ENCODE measurements at places on chromosomes 3 and 15.

- DNase-seq: peak; percentile 12
Measured at GRCh38 chr3:71753701-71754609, at the start of gene GPR27. TSS of gene GPR27 (plus strand) at chr3:71753855. CDS start at chr3:71754050, 195 bp downstream.

- no peak for DNase-seq
Measured at GRCh38 chr3:185716436-185717108, 108.3 kb downstream of the IGF2BP2 start.

- DNase-seq: no peak
Measured at GRCh38 chr15:42101861-42102260, 7.5 kb upstream of the PLA2G4D start.

DNA sequence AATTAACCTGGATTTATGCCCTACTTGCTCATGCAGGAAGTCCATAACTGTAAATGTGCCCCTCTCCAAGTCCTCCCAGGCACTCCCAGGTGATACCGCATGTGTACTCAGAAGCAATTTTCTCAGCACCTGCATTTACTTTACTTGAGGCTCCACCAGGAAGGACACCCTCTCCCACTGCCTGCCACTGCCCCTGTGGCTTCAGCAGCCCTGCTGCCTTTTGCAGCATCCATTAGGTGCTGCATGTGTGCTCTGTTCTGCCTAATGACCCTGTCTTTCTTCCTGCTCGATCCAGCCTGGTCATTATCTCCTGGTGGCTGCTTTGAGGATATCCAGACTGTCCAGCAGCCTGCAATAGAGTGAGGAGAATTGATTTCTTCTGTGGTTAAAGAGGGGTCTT, 107.6 kb upstream of the SEMA6D start:
- DNase-seq: no peak

- no peak for DNase-seq
Measured at GRCh38 chr15:66484539-66485112, 12.9 kb downstream of the SNAPC5 start.

DNA sequence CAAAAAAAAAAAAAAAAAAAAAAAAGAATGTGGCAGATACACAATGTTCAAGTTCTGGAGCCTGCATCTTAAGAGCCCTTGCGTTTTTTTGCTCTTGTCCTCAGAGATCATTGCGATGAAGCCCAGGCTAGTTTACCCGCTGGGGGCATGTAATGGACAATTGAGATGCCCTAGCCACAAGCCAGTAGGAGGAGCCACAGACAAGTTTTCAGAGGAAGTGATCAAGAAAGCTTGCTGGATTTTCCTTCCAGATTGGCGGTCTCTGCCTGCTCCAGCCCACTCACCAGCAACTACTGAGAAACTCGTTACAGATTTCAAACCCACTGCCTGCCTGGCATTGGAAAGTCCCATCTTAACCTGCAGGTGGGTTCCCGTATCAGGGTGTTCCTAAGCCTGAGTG, 192.1 kb upstream of the EOMES start:
- DNase-seq: no peak

- DNase-seq: no peak
Measured at GRCh38 chr3:107619549-107619948, 96.8 kb downstream of the BBX start.

DNA sequence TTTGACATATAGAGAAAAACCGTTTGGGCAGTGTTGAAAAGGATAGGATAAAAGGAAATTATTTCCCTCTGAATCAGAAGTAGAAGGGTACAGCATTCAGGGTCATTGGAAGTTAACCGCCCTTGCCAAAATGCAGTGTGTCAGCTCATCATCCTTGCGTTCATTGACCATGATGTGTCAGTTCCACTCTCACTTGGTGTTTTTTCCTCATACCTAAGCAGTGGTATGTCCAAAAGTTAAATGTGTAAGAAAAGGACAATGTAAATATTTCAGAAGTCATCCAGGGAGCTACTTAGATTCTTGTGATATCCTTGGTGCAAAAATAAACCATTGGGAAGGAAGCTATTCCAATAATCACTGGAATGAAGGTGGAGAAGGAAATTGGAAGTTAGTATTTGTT, 50.7 kb downstream of the MAP6D1 start:
- no peak for DNase-seq

GRCh38 chr3:73762855-73763254, 138.1 kb upstream of the PDZRN3 start:
- no peak for DNase-seq

DNA sequence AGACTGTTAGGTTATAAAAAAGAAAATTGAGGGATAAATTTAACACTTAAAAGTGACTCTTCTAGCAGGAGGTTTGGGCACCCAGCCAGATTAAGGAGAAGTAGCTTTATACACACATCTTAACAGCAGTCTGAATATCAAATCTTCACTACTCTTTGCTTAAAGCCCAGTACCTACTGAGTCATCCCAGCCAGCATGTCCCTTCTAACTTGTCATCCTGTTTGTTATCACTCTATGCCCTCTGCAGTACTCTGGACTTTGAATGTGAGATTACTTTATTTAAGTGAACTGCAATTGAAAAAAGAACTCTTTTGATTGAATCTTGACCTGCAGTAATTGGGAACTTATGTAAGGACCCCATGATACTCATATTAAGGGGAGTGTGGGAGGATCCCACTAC, 77.6 kb downstream of the FHIT start:
- DNase-seq: no peak

GRCh38 chr3:150755902-150756301, 7.1 kb downstream of the SIAH2 start:
- no peak for DNase-seq

DNA sequence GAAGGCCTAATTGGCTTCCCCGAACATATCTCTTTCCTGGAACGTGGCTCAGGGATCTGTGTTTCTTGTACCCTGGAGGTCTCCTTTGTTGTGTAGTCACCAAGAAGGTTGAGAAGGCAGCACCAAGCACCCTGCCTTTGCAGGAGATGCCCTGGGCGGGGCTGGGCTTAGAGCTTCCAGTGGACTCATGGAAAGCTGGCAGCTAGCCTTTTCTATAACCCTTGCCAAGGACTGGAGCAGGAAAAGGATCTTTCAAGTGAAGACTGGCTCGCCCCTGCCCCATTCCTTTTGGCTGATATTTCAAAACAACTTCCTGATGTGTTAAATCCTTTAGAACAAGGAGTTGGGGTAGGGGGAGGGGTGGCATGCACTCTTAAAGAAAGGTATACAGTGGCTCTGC, 58.9 kb upstream of the EPHA6 start:
- DNase-seq: no peak

GRCh38 chr3:32432711-32433530, 41.3 kb downstream of the CMTM7 start:
- peak; percentile 34 for DNase-seq

GRCh38 chr3:53856964-53857363, 10.6 kb downstream of the IL17RB start:
- no peak for DNase-seq

- no peak for DNase-seq
Measured at GRCh38 chr3:134423153-134423552, 48.9 kb upstream of the AMOTL2 start.

DNA sequence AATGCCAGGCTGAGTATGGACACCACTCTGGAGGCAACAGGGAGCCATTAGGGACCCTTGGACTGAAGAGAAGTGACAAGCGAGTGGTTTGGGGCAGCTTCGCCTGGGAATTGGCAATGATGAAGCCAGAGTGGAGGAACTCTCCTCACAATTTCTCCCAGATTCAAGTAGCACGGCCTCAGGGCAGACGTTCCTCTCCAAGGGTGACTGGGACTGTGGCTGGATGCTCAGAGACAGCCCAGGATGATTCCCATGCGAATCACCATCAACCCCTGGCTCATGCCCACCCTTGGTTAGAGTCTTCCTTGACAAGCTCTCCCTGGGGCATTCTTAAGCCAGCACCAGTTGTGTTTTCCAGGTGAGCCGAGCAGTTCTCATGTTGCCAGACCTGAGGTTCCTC, 16.3 kb upstream of the DOCK3 start:
- DNase-seq: no peak

GRCh38 chr3:42057561-42058211, 33.5 kb upstream of the TRAK1 start:
- DNase-seq: no peak

DNA sequence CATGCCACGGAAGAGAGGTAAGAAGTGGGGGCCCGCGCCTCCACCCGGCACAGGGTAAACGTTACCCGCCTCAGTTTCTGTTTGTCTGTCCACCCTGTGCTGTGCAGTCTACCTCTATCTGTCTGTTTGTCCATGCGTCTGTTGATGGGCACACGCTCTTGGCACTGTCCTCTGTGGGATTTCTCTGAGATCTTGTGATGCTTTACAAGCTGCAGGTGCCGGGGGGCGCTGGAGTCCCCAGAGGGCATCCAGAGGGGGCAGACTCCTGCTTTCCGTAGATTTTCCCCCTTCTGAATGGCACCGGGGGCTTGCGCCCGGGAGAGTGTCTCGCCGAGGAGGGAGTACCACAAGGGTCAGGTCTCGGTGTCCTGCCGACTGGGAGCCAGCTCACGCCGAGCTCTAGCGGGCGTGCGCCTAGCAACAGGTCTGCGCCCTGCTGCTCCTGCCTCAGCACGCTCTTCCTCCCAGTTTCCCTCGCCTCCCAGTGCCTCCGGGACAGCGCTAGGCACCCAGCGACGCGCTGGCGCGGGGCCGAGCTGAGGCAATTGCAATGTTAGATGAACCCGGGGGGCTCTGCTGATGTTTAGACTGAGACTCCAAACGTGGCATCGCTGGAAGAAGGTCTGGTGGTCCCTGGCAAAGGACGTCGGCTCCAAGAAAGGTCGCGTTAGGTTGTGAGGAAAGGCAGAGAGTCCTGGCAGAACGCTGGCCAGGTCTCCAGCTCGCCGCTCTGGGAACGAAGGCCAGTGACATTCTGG, 667 bp downstream of the CEMIP start:
- no peak for DNase-seq

DNA sequence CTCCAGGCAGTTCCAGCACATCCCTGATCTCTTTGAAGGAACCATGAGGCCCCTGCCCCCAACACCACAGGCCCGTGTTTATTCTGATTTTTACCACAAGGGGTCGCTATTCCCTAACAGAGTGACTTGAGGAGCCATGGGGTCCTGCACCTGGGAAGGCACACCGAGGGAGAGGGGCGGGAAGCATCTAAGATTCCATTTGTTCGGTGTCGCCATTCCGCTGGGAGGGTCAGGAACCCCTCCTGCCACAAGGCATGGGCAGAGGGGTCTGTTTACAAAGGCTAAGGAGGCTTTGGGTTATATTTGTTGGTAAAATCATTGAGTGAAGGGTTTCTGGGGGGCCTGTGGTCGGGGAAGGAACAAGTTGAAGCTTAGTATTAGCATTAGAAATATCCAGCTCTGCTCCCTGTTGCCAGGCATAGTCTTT, 77.1 kb downstream of the WDR76 start:
- DNase-seq: peak; percentile 41

GRCh38 chr15:45326741-45327140, 51.6 kb downstream of the GATM start:
- no peak for DNase-seq

DNA sequence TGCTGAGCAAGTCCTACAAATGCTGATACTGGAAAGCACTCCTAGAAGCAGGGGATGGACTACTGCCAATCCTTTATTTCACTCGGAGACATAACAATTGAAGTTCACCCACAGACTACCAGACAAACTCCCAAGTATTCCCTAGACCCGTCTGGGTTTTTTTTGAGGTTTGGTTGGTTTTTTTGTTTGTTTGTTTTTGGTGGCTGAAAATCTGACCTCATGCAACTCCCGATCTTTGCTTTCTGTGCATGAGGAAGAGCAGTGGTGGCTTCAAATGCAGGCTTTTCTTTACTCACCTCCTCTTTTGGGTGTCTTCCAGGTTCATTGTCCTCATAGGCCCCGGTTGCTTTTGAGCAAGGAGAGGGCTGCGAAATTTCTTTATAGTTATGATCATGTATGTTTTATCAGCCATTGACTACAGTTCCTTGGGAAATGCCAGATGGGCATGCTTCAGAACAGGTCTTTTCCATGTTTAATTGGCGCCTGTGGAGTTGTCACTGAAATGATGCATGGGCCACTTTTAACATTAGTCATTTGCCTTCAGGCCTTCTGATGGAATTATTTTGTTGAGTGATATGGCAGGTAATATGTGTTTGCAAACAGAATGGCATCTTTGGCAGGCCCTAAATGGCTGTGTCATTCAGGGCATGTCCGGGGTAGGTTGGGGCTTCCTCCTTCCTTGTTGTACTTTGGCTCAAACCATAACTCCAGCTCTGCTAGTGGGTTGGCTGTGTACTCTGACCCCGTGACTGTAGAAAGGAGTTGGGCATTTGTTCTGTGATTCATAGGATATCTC, 81.3 kb upstream of the ZBED2 start:
- no peak for DNase-seq

DNA sequence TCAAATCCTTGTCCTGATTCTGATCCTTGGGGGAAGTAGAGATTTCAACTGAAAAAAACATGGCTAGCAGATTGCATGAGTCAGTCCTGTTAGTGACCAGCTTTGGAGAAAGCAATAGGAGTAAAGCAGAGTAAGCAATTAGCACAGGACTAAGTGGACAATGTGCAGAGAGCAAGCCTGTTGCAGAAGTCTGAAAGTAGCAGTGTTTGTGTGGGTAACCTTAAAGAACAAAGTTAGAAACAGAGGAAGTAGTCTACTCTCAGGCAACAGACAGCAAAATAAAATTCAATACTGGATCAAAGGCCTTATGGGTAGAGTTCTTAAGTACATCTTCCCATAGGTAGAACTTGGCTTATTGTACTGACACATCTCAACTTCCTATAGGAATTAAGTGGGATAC, 916.8 kb downstream of the CADM2 start:
- no peak for DNase-seq

GRCh38 chr3:120155108-120155507, 60.9 kb upstream of the GSK3B start:
- no peak for DNase-seq

- no peak for DNase-seq
Measured at GRCh38 chr15:26634319-26634718, 138.5 kb downstream of the GABRB3 start.

- no peak for DNase-seq
Measured at GRCh38 chr3:151881137-151881536, 7.7 kb downstream of the SUCNR1 start.

DNA sequence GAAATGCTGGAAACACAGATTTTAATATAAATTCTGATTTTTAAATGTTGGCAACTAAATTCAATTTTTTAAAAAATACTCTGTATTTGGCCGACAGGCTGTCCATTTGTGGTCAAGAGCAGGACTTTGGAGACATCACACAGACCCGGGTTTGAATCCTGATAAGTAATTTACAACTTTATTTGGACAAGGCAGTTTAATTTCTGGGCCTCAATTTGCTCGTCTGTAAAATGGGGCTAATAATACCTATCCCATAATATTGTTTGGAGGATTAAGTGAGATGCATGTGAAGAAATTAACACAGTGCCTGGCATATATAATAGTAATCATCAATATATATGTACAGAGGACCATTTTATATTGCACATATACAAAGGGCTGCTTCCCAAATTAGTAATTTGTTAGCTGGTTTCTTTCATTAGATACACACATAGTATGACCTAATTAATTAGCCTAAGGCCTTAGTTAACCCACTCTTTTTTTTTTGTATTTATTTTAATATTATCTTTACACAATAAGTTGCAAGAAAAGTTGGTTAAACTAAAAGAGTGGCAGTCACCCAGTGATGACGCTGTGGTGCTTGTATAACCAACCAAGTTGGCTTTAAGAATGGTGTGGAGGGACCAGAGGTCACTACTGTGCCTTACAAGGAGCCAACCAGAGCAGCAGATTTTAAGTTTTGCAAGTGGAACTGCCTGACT, 665 bp downstream of the PIGB start:
- DNase-seq: no peak

GRCh38 chr3:67819447-67819846, 165.0 kb upstream of the SUCLG2 start:
- DNase-seq: no peak
